T-helper 1 cell (primary cell): ENCODE measurements at places on chromosomes 2 and 18.

DNA sequence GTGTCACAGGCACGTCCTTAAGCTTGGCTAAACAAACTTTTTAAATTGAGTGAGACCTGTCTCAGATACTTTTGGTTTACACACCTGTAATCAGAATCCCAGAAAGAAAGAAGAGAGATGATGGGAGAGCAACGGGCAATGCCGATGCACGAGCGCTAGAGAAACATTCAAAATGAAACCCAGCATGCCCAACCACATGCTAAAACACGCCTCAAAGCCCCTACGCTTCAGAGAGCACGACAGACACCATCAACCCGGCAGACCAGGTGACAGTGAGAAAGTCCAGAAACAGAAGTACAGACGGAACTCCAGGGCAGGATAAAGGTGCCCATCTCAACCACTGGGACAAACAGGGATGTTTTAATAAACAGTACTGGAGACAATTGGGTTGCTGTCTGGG lies 85.5 kb downstream of the HDAC4 start:
- no peak for DNase-seq

GRCh38 chr2:13056259-13056843 lies 339.6 kb downstream of the TRIB2 start:
- no peak for DNase-seq

DNA sequence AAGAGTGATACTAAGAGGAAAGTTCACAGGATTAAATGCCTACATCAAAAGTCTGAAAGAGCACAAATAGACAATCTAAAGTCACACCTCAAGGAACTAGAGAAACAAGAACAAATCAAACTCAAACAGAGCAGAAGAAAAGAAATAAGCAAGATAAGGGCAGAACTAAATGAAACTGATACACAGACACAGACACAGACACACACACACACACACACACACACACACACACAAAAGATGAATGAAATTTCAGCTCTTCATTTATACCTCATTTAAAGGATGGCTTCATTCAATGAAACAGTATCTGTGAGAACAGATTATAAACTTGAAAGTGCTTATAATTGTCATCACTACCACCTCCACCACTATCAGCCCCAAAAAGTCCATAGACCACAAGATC lies 428.9 kb downstream of the MBD2 start:
- DNase-seq: no peak

DNA sequence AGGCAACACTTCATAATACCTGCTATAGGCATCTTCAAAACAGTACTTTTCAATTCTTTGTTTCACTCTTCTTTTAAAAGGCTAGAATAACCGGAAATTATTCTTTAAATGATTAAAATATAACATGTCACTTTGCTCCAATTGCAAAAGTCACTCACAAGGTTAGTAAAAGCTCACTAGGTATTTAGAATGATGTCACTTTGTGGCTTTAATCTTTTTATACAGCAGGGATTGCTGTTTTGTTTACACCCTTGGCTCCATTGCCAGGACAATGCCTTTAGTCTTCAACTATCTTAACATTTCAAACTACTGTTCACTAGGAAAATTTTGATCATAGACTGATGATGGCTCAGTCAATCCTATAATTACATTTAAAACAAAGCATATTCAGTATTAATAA lies 157.1 kb downstream of the BAZ2B start:
- DNase-seq: no peak

- DNase-seq: no peak
These were observed 60.1 kb upstream of the YWHAQ start for GRCh38 chr2:9690716-9691498.

DNA sequence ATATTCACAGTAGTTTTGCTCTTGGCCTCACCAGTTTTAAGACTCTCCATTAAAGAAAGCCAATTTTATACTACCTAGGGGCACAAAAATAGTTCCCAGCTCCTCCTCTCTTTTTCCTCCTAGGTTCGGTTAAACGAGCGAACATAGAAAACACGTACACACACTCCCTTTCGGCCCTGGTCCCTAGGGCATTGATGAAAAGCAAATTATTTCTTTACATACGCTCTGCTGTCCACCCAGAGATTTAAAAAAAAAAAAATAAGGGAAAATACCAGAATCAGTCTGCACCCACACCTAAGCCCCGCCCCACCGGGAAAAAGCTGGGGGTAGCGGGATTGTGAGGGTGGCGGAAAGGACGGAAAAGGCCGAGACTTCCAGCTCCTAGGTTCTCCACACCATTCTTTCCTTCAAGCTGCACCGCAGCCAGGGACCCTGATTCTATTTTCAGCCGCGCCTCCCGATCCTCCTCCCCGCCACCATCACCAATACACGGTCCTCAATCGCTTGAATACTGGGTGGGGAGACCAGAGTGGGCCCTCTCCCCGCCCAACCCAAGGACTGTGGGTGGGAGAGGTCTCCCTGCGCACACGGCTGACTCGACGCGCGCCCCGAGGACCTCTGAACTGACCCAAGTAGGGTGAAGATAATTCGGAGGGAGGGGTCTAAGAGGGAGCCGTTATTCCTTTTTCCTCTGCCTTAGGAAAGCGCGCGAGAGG lies 769 bp downstream of the ATF2 start:
- DNase-seq: peak; percentile 17

DNA sequence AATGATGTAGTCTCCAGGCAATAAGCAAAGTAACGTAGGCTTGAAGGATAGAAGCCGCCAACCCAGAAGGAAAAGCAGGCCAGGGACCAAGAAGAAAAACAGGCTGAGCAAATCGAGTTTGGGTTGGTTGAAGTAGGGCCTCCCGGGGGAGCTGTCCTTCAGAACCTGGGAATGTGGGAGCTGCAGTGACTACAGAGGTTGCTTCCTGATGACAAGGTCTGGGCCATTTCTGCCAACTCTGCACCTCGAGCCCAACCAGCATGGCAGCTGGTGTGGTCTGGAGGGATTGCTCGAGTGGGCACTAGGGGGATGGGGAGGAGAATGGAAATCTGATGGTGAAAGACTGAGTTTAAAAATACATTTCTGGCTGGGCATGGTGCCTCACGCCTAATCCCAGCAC lies 14.1 kb downstream of the ACMSD start:
- no peak for DNase-seq

- DNase-seq: no peak
These were observed 195.7 kb upstream of the SESTD1 start for GRCh38 chr2:179460181-179460929.

DNA sequence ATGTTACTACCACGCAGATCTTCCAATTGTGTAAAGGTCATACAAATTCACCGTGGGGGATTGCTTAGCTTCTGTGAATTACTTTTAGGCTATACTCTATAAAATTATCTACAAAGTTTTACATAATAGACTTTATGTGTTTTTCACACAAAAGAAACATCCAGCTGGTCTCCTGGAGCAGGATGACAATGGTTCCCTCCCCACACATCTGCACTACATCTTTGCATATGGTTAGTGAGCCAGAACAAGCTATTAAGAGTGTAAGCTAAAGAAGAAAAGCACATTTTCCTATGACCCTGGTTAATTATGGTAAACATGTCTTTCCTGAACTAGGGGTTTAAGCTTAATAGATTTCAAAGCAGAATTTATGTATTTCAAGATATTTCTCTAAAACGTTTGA lies 295.1 kb downstream of the ASXL3 start:
- no peak for DNase-seq

- no peak for DNase-seq
These were observed 288.9 kb upstream of the FBXO11 start for GRCh38 chr2:48195169-48195568.

GRCh38 chr2:121294881-121295840 lies 10.2 kb upstream of the TFCP2L1 start:
- DNase-seq: no peak

DNA sequence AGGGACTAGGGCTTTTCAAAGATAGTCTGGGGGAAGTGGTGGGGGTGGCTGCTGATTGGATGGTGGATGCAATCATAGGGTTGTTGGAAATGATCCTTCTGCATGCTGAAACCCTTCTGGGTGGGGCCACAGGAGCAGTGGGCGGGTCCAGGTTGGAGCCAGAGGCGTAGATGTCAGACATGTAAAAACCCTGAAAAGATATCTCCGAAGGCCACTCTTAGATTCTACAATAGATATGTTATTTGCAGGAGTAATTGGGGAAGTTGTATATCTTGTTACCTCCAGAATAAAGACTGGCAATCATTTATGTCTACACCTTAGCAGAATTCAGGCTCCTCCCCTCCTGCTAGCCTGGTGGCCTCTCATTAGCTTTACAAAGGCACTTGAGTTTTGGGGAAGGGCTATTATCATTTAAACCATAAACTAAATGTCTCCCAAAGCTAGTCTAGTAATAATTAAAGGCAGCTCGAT lies 8.2 kb upstream of the FAM98A start:
- no peak for DNase-seq

DNA sequence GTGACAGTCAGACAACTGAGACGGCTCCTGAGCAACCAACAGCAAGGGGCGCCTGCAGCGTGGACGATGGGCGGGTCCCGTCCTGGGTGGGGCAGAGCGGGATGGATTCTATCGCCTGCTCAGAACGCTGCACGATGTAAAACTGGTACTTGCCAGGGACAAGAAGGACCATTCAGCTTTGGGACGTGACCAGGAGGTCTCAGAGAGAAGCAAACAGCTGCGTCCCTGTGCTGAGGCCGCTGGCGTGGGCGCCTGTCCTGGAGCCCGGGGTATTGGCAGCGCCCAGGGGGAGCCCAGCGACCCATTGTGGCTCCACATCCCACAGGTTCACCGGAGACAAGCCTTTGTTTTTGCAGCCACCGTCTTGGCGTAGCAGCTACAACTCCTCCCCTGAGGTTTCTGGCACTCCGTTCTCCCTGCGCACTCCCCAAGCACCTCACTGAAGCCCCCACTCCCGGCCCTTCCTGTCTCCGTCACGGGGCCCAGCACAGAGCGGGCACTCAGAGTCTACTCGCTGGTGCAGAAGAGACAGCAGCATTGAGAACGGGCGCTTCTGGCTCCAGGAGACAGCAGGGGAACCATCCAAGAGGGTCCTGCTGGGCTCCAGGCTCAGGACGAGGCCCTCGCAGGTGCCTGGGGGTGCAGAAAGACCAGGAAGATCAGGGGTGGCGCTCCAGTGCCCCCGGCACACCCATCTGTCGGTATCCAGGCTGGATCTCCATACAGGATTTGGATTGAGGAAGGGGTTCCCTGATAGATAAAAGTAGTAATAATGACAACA lies 22.1 kb upstream of the KCNG2 start:
- DNase-seq: no peak

GRCh38 chr2:6068429-6068828 lies 376.2 kb downstream of the SOX11 start:
- no peak for DNase-seq

DNA sequence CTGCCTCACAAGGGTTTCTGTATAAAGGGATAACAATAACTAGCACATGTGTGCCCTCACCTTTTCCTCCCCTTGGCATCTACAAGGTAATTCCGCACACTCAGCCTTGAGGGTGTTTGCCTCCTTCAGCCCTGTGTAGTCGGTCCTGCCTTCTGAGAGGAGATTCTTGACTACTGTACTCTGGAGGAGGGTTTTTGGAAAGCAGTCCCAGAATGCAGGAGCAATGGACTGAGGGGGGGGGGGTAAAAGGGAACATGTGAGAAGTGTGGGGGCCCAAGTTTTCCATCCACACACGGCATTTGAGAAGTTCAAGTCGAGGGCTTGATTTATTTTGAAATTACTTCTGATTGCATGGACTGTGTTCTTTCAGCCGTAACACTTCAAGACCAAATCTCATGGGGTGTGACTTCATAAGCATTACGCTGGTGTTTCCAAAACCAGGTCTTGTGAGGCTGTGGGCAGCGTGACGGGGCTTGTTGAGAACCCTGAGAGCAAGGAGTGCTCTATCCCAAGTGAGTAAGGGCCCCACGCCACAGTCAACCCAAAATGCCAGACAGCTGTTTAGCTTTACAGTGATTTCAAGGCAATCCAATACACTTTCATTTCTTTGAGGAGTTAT lies 198.7 kb upstream of the MEIS1 start:
- no peak for DNase-seq

DNA sequence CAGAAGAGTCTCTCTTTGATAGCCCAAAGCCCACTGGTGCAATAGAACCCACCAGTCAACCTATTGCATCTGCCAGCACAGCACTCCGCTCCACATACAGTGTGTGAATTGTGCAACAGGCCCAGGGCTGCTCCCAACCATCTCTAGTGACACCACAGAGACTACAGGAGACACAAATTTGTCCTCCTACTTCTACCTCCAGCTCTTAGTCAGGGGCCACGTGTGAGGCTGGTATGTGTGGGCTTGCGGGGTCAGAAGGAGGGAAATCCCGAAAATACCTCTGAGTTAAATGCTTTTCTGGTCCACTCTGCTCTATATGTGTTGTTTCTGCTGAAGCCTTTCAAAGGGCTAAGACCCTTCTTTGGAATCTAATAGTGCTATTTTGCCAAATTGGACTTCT lies 18.0 kb downstream of the DGUOK start:
- no peak for DNase-seq

- no peak for DNase-seq
These were observed 64.7 kb upstream of the HAAO start for GRCh38 chr2:42856891-42857632.

- DNase-seq: no peak
These were observed 53.2 kb downstream of the PLCL1 start for GRCh38 chr2:197857476-197858107.

DNA sequence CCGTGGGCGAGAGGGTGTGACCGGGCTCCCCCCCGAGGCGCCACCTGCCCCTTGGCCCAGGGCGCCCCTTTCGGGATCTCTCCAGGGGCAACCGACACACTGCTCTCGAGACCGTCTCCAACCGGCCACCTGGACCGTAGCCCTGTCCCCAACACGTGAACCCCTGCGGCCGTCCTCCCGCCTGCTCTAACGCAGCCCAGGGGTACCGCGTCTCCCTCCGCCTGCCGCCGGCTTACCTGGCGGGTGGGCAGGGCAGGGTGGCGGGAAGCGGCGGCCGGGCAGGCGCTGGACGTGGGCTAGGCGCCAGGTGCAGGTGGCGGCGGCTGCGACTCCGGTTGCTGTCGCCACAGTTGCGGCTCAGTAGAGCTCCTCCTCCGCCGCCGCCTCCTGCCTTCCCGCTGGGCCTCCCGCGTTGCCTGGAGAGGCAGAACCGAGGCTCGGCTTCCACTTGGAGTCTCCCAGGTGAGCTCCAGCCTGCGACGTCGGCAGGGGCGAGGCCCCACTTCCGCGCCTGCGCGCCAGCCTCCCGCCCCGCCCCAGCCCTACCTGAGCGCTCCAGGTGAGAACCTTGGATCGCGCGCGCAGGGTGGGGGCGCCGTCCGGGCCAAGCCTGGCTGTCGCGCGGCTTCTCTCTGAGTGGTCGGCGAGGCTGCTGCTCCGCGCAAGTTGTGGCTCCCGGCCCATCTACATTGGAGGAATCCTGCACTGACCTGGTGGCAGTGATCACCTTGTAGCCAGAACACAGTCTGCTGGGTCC lies at the start of gene GALNT3:
Gene GALNT3, minus strand, starts transcription at position 469 of the 757 bp plus-strand sequence. CDS start 23,547 bp downstream, outside the sequence.
- peak; percentile 21 for DNase-seq

GRCh38 chr2:7665880-7666279 lies 748.7 kb downstream of the RNF144A start:
- no peak for DNase-seq
